ENCODE measurements at places on chromosomes 5 and 9. TPM values are rescaled to one million over a fixed set of nuclear protein-coding genes. Genes with fewer than 3 reads are reported as not detected.
A peak's percentile ranks its signal among the peaks of the same experiment; 100 is the strongest.

DNA sequence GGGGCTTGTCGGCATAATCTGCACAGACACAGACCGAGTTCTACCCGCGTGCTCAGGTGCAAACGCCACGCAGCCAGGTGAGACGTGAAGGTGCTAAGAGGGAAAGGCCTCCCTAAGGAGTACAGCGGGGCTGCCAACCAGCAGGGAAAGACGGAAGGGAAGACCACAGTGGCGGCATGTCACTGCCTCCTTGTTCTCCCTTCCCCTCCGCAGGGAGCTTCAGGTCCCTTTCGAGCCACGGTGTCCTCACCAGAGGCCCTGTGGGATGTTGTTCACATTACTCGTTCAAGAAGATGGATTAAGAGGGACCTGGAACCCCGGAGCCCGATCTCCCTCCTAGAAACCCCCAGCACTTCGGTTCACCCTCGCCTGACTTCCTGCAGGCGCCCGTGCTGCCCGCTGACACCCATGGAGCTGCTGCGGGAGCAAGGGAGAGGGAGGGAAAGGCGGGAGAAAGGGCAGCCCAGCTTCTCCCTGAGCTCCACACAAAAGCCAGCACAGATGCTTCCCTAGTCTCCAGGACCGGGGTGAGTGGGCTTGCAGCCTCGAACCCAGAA is 686 bp downstream of the BRD9 start:
- peaks cover 8% of the 10 kb centered on the region for H3K36me3 ChIP-seq
- H3K4me3 ChIP-seq = peak overlapping the region; percentile 90
- H3K27me3 ChIP-seq = no peaks in the 10 kb centered on the region
- DNase-seq = no peak
- H3K4me1 ChIP-seq = peaks cover 25% of the 10 kb centered on the region
- peak overlapping the region; percentile 98 for H3K27ac ChIP-seq

Gene PCDHB2
- total RNA-seq = 57.8 TPM

GRCh38 chr9:88898039-88898720 is 93.1 kb upstream of the S1PR3 start:
- H3K4me3 ChIP-seq = no peak overlapping the region
- no peak overlapping the region for H3K27ac ChIP-seq
- H3K36me3 ChIP-seq = no peaks in the 10 kb centered on the region
- no peak for DNase-seq
- no peaks in the 10 kb centered on the region for H3K27me3 ChIP-seq
- H3K4me1 ChIP-seq = no peaks in the 10 kb centered on the region

DNA sequence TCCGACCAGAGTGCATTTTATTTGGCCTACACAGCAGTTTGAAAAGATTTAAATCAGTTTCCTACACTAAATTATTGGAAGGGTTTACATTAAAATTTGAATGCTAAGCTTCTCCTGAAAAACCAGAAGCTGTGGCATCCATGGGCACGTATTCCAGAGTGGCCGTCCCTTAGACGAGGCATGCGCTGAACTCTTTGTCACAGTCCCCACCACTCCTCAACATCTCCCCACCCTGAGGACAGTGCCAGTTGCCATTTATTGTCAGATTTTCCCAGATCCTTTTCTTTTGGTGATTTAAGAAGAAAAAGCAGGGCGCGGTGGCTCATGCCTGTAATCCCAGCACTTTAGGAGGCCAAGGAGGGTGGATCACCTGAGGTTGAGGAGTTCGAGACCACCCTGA is 39.9 kb upstream of the UNC5A start:
- DNase-seq = no peak
- H3K27me3 ChIP-seq = peaks cover 86% of the 10 kb centered on the region
- H3K36me3 ChIP-seq = no peaks in the 10 kb centered on the region

- H3K36me3 ChIP-seq = no peaks in the 10 kb centered on the region
- H3K4me3 ChIP-seq = peak overlapping the region; percentile 13
- no peak overlapping the region for H3K27ac ChIP-seq
- H3K4me1 ChIP-seq = peaks cover 38% of the 10 kb centered on the region
These were observed 24.8 kb downstream of the ADCY2 start for GRCh38 chr5:7420510-7421280.

GRCh38 chr5:80109646-80110478 is 74.7 kb downstream of the THBS4 start:
- no peak overlapping the region for H3K4me3 ChIP-seq
- no peak for DNase-seq
- H3K4me1 ChIP-seq = peaks cover 22% of the 10 kb centered on the region
- no peak overlapping the region for H3K27ac ChIP-seq

Gene ZNF454
- 0.26 TPM for total RNA-seq

DNA sequence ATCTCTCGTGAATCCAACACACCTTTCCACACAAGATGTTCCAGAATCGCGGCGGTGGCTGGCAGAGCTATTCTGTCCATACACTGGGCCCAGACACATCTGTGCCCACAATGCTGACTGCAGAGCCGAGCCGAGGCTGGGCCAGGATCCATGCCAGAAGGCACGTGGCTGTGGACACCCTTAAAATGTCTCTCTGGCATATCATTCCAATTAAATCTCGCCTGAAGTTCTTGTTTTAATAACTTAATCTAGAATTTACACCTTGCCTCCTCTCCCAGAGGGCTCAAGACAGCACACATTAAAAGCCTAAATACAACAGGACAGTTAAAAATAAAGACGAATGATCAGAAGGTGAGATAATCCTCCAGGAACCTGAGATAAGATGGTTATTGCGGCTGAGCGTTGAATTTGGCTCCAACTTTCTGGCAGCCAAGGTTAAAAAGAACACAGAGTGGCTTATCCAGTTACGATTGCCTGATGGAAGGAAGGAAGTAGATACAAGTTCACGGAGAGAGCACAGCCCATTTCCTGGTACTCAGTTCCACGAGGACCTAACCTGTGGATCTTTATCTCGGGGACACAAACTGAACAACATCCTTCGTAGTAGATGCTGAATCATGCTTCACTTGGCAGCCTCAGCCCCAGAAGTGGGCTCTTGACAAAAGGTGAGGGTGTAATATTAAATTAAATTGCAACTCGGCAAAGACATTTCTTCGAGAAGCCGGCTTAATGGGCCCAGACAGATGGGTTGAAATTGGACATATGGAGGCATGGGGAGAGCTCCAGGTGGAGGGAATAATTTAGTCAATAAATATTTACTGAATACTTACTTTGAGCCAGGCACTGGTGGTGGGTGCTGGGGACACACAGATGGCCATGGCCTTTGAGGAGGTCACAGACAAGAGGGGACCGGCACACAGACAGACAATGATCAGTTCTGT is 86.0 kb upstream of the TBC1D2 start:
- H3K27ac ChIP-seq = no peak overlapping the region
- H3K27me3 ChIP-seq = peaks cover 48% of the 10 kb centered on the region
- no peak overlapping the region for H3K4me3 ChIP-seq

- H3K4me3 ChIP-seq = no peak overlapping the region
- peak; percentile 79 for DNase-seq
These were observed 115.4 kb downstream of the LHX2 start for GRCh38 chr9:124126648-124127646.

DNA sequence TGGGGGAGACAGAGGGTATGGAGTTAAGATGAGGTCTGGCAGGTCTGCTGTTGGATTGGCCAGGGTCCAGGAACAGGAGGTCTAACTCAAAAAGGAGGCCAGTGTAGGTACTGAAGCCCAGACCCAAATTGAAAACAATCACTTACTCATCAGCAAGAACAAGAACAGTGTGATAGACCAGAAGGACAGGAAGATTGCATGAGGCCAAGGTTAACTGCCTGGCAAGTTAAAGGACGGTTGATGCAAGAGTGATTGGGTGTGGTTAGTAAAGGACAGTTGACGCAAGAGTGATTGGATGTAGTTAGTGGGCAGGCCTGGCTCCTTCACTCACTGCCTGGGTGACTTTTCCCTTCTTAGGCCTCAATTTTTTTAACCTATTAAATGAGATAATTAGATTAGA is 132.6 kb downstream of the PDZD2 start:
- H3K27ac ChIP-seq = no peak overlapping the region
- peaks cover 12% of the 10 kb centered on the region for H3K4me1 ChIP-seq
- no peaks in the 10 kb centered on the region for H3K36me3 ChIP-seq
- H3K27me3 ChIP-seq = no peaks in the 10 kb centered on the region
- H3K4me3 ChIP-seq = no peak overlapping the region

- H3K4me3 ChIP-seq = no peak overlapping the region
- H3K27me3 ChIP-seq = no peaks in the 10 kb centered on the region
- no peak for DNase-seq
- H3K4me1 ChIP-seq = peaks cover 5% of the 10 kb centered on the region
- peaks cover 11% of the 10 kb centered on the region for H3K36me3 ChIP-seq
These were observed 238.1 kb downstream of the FBXL7 start for GRCh38 chr5:15737871-15738664.

DNA sequence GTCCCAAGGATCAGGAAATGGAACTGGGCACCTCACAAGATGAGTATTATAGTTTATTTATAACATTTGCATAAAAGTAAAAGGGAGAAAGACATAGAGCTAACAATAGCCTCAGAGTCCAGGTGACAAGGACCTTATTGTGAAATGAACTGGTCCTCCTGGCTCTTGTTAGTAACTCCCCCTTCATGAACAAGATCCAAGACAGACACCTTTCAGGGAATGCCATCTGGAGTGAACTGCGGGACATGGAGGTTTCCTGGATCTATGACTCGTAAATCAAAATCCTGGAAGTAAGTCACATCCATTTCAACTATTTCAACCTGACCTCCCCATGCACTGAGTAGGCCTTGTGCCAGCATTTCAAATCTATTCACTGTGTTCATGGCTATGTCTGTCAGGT is 129.5 kb upstream of the GAS1 start:
- no peaks in the 10 kb centered on the region for H3K27me3 ChIP-seq
- H3K36me3 ChIP-seq = peaks cover 2% of the 10 kb centered on the region
- DNase-seq = no peak
- H3K4me3 ChIP-seq = no peak overlapping the region
- no peak overlapping the region for H3K27ac ChIP-seq

Gene FOXD4L4
- total RNA-seq = 0.16 TPM

DNA sequence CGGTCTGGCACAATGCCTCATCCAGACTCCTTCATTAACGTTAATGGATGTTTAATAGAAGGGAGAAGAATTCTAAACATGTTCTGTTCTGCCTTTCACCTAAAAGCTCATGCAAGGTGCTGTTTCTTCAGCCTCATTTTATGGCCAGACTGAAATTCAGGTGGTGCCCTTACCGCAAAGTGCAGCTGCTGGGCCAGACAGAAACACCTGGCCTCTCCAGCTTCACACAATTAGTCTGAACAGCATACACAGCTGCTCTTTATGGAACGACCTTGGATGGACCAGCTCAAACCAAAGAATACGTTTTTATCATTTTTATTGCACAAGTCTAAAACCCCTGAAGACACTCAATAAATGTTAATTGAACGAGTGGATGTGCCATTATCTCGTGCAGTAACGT is 4.6 kb downstream of the SNCAIP start:
- peaks cover 31% of the 10 kb centered on the region for H3K27me3 ChIP-seq
- no peaks in the 10 kb centered on the region for H3K36me3 ChIP-seq
- H3K4me1 ChIP-seq = peaks cover 16% of the 10 kb centered on the region

- H3K36me3 ChIP-seq = no peaks in the 10 kb centered on the region
- H3K27ac ChIP-seq = peak overlapping the region; percentile 15
- H3K27me3 ChIP-seq = peaks cover 2% of the 10 kb centered on the region
- DNase-seq = no peak
These were observed 41.4 kb downstream of the DAB2IP start for GRCh38 chr9:121692606-121693387.

GRCh38 chr9:6852243-6852963 is 94.6 kb downstream of the KDM4C start:
- H3K27ac ChIP-seq = no peak overlapping the region
- no peak for DNase-seq
- H3K27me3 ChIP-seq = no peaks in the 10 kb centered on the region
- H3K4me3 ChIP-seq = no peak overlapping the region
- H3K36me3 ChIP-seq = peaks cover 3% of the 10 kb centered on the region

DNA sequence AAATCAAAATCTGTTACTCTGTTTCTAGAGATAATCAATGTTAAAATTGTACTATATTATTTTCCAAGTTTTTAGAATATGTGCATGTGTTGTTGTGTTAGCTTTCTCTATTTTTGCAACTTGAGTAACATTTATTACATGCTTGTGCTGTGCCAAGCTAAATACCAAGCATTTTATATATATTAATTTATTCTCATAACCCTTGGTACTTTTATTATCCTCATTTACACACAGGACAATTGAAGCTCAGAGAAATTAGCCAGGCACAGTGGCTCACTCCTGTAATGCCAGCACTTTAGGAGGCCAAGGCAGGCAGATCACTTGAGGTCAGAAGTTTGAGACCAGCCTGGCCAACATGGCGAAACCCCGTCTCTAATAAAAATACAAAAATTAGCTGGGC is 254.0 kb upstream of the DMRT1 start:
- H3K36me3 ChIP-seq = no peaks in the 10 kb centered on the region
- H3K4me3 ChIP-seq = no peak overlapping the region
- H3K27ac ChIP-seq = no peak overlapping the region
- no peak for DNase-seq

DNA sequence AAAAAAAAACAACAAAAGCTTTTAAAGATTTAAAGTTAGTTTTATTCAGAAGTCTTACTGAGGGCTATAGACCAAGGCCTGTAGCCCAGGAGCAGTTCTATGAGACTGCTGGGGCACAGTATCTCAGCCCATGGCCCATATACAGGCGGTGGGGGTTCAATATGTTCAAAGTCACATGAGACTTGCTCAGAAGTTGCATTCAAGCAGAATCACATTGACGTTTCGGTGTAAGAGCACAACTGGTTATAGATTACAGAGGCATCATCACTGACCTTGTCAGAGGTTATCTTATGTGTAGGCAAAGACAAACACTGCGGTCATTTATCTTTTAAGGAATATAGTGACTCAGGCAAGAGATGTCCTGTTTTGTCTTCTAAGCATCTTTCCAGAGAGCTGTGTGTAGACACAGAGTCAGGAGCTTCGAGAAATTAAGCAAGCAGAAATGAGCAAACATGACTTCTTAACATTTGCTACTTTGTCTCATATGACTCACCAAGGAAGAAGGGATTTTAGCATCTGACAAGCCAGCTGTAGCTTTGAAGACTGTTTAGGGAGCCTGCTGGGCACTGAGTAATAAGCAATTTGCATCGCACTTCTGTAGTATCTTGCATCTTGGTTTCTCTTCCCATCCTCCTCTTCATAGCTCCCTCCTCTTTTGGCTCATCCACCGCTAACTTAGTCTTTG is 12.9 kb upstream of the F2RL1 start:
- DNase-seq = no peak
- no peak overlapping the region for H3K27ac ChIP-seq
- peaks cover 4% of the 10 kb centered on the region for H3K36me3 ChIP-seq
- H3K4me1 ChIP-seq = peaks cover 24% of the 10 kb centered on the region

DNA sequence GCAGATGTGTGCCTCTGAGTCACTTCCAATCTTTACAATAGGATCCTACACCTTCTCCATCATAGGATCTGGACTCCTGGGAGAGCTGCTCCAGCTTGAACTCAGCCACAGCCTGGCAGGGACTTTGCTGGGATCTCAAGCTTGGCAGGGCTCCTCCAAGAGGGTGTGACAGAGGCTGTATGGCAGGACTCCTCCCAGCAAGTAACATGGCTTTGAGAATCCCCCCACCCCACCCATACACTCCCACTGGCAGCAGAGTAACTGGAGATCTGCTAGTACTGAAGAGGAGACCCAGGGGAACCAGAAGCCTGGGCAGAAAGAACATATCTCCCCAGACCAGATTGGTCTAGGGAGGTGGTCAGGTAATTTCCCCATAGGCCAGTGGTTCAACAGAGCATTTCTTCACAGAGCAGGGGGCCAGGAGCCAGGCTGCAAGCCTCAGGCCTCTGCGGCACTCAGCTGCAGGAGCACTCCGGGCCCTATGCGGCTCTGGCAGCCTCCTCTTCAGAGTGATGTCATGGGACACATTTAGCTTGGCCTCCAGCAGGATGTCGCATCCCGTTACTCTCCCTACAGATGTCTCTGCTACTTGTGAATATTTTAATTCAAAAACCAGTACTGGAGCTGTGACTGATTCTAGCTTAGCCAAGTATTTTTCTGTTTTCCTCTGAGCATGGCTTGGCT is 1.7 kb upstream of the ACSL6 start:
- H3K27me3 ChIP-seq = peaks cover 94% of the 10 kb centered on the region
- DNase-seq = no peak
- peaks cover 11% of the 10 kb centered on the region for H3K4me1 ChIP-seq
- H3K36me3 ChIP-seq = no peaks in the 10 kb centered on the region
